T-helper 1 cell (primary cell): ENCODE measurements at places on chromosomes 4 and X.

- DNase-seq, result no peak
These were observed 89.4 kb downstream of the IRF2 start for GRCh38 chr4:184384810-184385557.

GRCh38 chr4:156169011-156169410 is 215.3 kb upstream of the CTSO start:
- no peak for DNase-seq

- no peak for DNase-seq
These were observed 1.2 kb upstream of the AMER1 start for GRCh38 chrX:64206556-64207162.

- no peak for DNase-seq
These were observed 137.1 kb downstream of the ZNF518B start for GRCh38 chr4:10320130-10320529.

- no peak for DNase-seq
These were observed 79.9 kb downstream of the NHSL2 start for GRCh38 chrX:71990518-71990917.

DNA sequence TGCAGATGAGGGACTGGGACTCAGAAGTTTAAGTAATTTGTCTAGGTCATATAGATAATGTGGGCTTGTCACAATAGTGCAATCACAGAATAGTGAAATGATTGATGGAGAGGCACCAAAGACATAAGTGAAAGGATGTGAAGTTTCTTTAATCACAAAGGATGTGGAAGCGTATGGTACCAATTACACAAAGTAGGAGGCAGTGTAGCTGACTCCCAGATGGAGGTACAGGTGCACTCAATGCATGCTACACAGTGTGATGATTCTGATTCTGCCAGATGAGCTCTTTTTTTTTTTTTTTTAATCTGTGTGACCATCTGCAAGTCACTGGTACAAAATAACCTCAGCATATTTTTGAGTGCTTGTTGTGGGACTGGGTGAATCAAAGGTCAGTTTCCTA is 411.3 kb downstream of the SPRY1 start:
- no peak for DNase-seq

- DNase-seq, result no peak
These were observed 64.9 kb upstream of the DYNLT3 start for GRCh38 chrX:37912304-37912703.

GRCh38 chrX:18938710-18939109 is 45.2 kb downstream of the PHKA2 start:
- no peak for DNase-seq

- DNase-seq, result no peak
These were observed 210.4 kb upstream of the ARX start for GRCh38 chrX:25226151-25226550.

- DNase-seq, result no peak
These were observed 112.7 kb downstream of the DHX15 start for GRCh38 chr4:24471486-24472160.

- no peak for DNase-seq
These were observed 75.4 kb downstream of the ZNF827 start for GRCh38 chr4:145863191-145863590.

- no peak for DNase-seq
These were observed 13.9 kb upstream of the SLC7A11 start for GRCh38 chr4:138255917-138256597.

GRCh38 chrX:121579016-121579760 is 531.8 kb downstream of the GLUD2 start:
- DNase-seq, result no peak

GRCh38 chrX:153723351-153724251 is 586 bp downstream of the BCAP31 start:
- no peak for DNase-seq

- no peak for DNase-seq
These were observed 870 bp downstream of the PDZD4 start for GRCh38 chrX:153829549-153829798.
